ENCODE measurements at places on chromosomes 5 and 9. TPM values are rescaled to one million over a fixed set of nuclear protein-coding genes. Genes with fewer than 3 reads are reported as not detected.

Gene PTPN3
- total RNA-seq, result 0.27 TPM

Gene RNF145
- total RNA-seq, result 70.0 TPM

Gene DOCK2
- 192 TPM for total RNA-seq

Gene TAS2R1
- total RNA-seq, result not detected

DNA sequence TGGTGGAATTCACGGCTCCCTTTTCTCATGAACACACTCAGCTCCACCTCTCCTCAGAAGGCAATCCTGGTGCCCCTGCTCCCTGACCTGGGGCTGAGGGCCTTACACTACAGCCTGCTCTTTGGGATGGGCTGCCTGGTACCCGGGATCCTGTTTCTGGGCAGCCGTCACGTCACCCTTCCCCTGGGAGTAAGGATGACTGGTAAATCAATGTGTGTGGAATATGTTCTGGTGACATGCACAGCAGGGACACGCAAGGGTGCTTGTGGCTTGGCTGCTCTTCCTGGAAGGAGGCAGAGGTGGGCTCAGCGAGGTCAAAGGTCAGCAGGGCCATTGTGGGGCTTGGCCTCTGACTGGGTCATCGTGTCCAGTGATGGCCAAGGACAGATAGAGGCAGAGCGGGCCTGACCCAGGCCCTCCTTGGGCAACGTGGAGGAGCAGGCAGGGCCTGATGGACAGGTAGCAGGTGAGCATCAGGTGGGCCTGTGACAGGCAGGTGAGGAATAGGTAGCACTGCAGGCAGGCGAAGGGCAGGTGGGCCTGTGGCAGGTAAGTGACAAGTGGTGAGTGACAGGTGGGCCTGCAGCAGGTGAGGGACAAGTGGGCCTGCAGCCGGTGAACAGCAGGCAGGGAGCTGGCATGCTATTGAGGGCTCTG, 399.4 kb upstream of the IRX4 start:
- no peak overlapping the region for H3K27ac ChIP-seq
- H3K4me1 ChIP-seq, result no peaks in the 10 kb centered on the region
- H3K4me3 ChIP-seq, result no peak overlapping the region
- H3K36me3 ChIP-seq, result no peaks in the 10 kb centered on the region
- no peak for DNase-seq
